ENCODE measurements at places on chromosomes 16 and 17.
A peak's percentile ranks its signal among the peaks of the same experiment; 100 is the strongest.

GRCh38 chr17:2770129-2770528, 20.7 kb upstream of the CCDC92B start:
- no peak for DNase-seq

GRCh38 chr16:14002416-14002990, 68.6 kb upstream of the MRTFB start:
- DNase-seq, result no peak

- no peak for DNase-seq
Observed at GRCh38 chr16:30076276-30076791, 540 bp downstream of the PPP4C start.

DNA sequence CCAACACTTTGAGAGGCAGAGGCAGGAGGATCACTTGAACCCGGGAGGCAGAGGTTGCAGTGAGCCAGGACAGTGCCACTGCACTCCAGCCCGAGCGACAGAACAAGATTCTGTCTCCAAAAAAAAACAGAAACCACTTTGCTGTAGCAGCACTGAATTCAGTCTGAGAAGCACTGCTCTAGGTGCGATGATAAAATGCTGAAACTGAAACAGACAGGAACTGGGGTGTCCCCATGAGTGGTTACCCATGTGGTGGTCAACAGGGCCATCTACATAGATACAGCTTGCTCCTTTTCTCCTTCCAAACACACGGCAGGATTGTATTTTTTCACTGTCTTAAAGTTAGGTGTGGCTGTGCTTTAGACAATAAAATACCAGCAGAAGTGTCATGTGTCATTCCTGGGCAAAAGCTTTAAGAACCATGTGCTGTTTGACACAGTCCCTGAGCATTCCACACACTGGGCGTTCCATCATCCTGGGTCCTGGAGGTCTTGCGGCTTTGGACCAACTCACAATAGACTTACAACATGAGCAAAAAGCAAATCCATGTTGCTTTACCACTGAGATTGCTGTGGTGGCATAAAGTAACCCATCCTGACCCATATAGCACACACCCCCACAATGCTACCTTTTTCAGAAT, 11.5 kb downstream of the GAS7 start:
- DNase-seq, result no peak

DNA sequence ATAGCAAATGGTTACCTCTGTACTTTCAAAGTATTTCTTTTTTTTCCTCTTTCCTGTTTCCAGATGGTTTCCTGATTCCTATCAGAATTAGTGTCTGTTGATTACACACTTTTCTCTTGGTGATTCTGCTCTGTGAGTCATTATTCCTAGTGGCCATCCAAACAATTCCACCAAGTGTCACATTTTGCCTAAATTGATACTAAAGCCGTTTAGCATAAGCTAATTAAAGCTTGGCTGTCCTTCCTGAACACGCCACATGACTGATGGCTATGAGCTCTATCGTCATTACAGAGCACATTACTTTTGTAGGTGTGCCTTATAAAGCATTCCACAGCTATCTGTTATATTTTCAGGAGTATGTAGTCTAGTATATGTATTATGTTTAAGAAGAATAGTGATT, 671.2 kb downstream of the CDH8 start:
- DNase-seq, result no peak

- no peak for DNase-seq
Observed at GRCh38 chr16:48085729-48086128, 70.1 kb downstream of the ABCC12 start.

DNA sequence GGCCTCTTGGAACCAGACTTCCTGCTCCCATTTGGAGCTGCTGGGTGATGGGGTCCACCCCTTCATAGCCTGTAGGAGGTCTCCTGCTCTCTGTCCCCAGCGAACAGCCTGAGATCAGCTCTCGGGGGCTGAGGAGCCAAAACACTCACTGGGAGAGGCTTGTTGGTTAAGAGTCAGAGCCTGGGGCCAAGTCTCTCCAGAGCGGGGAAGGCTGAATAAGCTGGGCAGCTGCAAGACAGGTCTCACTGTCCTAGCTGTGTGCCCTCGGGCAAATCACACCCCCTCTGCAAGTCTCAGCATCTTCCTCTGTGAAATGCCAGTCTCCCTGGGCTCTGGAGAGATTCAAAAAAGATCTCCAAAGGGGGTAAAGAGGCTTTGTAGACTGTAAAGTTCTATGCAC, 174.6 kb downstream of the WSCD1 start:
- no peak for DNase-seq

- no peak for DNase-seq
Observed at GRCh38 chr17:13540546-13540945, 61.2 kb downstream of the HS3ST3A1 start.

DNA sequence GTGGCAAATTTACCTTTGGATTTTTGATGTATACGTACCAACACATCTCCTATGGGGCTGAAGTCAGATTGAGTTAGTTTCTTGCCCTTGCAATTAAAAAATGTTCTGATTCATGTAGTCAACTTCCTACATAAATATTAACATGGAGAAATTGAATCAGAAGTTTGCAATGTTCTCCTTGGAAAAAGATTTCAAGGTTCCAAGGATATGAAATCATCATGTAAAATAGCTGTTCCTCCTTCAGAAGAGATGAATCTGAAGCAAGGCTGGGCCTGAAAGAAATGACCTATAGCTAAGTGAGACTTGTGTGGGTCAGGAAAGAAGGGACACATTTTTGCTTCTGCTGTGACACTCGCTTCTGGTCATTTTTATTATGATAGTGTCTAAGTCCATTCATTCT, 131.7 kb downstream of the RGS9 start:
- DNase-seq, result no peak

DNA sequence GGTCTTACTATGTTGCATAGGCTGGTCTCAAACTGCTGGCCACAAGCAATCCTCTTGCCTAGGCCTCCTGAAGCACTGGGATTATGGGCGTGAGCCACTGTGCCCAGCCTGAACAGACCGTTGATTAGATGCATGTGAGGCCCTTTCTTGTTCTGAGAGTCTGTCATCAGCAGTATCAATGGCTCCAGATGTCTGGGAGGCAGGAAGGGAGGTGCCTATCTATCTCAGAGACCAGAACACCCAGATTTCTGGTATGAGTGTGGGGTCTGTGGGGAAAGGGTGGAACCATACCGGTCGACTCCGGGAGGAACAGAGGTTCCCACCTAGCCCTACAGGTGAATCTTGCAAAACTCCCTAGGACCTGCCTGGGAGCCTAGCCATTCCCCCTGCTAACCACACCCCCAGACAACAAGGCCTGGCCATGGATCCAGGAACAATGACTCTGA, 71.7 kb downstream of the PRKCB start:
- DNase-seq, result no peak

- DNase-seq, result no peak
Observed at GRCh38 chr16:49130397-49130796, 151.2 kb downstream of the CBLN1 start.

- no peak for DNase-seq
Observed at GRCh38 chr17:6569370-6570285, 13.3 kb upstream of the PITPNM3 start.

DNA sequence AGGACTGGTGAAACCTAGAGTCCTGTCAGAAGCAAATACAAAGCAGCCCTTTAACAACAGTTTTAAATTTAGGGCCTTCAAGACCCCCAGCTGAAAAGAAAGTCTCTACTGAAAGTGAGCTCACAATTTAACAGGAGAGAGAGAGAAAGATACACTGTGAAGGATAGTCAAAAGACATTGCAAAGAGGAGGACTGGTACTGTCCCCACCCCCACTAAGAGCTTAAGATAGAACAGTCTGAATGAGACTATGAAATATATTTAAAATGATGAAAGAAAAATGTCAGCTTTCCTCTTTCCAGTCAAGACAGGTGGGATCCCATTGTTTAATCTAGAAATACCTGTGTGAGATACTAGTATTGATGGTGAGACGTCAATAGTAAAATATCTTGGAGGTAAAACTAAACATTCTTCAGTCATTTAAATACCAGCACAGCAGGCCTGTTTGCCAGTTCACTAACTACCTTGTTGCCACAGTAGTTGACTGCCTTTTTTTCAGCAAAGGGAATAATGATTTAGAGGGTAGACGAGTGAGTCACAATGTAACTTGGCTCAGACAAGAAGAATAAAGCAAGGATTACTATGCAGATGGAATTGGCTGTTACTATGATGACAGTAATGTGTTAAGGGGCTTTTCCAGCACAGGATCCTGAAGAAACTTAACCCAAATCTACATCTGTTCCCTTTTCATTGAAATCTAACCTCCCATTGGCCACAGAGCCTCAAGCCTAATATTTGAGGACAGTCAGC, 47.2 kb upstream of the RASL10B start:
- DNase-seq, result no peak

DNA sequence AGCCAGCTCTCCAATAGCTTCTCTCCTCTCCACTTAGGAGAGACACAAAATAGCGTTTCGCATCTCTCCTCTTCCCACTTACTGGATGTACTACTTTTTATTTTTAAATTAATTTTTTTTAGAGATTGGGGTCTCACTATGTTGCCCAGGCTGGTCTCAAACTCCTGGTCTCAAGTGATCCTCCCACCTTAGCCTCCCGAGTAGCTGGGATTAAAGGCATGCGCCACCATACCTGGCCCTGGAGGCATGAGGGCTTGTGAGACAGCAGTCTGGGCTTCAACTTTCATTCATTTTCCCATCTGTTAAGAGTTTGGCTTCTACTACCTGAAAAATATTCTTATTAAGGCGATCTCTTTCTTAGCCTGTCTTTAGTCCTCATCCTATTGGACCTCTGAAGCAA, 18.3 kb downstream of the SLC7A6OS start:
- no peak for DNase-seq

GRCh38 chr17:27564463-27564862, 66.5 kb upstream of the LGALS9 start:
- no peak for DNase-seq

GRCh38 chr17:40519089-40519775, 17.8 kb upstream of the TNS4 start:
- DNase-seq, result peak; percentile 42

DNA sequence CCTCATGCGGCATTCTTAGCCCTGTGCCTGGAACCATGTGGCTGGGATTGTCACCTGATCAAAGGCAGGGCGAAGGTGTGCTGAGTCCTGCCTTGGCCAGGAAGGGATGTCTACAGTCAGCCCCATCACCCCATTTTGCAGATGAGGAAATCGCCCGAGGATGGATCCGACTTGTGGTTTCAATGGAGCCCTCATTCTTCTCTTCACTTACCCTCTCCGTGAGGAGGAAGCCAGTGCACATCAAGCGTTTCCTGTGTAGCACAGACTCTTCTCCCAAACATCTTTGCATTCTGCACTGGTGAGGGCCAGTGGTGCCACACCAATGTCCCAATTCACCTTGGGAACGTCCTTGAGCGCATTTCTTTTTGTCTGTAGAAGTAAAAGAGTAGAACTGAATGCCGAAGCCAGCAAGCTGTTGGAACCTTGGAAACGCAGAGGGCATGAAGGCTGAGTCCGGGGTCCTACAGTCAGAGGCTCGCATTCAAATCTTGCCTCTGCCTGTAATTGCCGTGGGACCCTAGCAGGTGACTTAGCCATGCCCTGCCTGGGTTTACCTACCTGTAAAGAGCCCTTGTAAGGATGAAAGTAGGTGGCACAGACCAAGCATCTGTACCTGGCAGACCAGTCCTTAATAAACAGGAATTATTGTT, 85.4 kb downstream of the IRF8 start:
- no peak for DNase-seq

DNA sequence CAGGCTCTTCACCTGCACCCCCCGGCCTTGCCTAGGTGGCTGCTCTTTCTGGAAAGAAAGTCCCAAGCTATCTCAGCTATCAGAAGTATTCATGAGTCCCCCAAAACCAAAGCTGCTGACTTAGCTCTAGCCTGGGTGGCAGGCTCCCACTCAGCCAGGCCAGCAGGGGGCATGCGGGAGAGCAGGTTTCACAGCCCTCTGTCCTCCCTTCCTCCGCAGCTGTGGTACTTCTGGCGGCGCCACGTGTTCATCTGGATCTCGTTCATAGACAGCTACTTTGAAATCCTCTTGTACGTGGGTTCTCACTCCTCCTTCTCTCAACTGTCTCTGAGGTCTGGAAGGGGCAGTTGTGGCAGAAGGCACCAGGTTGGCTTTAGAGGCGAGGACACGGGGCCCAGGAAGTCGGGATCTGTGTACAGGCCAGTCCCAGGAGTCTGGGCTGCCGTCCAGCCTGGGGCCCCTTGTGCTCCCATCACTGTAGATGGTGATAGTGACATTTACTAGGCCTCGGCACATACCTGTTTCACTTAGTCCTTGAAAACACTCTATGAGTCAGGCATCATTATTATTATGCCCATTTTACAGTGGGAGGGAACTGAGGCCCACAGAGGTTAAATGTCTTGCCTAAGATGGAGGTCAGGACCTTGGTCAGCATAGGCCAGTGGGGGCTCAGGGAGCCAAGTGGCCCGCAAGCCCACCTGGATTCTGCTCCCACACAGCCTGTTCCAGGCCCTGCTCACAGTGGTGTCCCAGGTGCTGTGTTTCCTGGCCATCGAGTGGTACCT, 12.9 kb downstream of the TRPV2 start:
- DNase-seq, result peak; percentile 83

GRCh38 chr17:44122816-44123355, 555 bp downstream of the HDAC5 start:
- DNase-seq, result no peak

DNA sequence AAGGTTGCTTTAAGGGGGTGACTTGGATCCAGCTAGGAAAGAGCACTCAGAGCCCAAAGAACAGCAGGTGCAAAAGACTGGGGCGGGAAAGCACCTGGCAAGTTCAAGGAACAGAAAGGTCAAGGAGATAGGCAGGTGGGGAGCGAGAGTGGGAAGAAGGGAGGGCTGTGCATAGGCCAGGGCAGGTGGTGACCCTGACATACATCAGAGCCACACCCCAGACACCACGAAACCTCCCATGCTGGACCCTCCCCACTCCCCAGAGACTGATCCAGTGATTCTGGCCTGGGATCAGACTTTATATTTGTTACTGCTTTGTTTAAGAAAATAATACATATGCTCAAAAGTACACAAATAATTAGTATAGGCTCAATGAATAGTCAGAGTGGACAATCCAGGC, 48.5 kb upstream of the RBFOX3 start:
- no peak for DNase-seq

DNA sequence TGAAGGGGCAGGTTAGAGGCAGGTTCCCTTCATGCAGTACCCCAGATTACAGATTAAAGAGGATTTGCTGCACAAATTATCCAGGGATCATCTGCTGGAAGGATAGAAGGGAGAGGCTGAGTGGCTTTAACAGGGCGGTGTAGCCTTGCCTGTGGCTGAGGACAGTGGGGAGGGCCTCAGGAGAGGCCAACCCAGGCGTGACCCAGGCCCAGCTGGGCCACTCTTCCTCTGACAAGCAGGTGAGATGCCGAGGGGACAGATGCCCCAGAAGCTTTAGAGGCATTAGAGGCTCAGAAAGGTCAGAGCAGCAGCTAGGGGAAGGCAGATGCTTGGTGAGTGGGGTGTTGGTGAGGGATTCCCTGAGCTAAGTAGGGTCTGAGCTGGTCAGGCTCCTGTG, 18.1 kb upstream of the MTMR4 start:
- DNase-seq, result no peak
